ENCODE measurements at places on chromosomes 16 and 17. TPM values are rescaled to one million over a fixed set of nuclear protein-coding genes. Genes with fewer than 3 reads are reported as not detected.

DNA sequence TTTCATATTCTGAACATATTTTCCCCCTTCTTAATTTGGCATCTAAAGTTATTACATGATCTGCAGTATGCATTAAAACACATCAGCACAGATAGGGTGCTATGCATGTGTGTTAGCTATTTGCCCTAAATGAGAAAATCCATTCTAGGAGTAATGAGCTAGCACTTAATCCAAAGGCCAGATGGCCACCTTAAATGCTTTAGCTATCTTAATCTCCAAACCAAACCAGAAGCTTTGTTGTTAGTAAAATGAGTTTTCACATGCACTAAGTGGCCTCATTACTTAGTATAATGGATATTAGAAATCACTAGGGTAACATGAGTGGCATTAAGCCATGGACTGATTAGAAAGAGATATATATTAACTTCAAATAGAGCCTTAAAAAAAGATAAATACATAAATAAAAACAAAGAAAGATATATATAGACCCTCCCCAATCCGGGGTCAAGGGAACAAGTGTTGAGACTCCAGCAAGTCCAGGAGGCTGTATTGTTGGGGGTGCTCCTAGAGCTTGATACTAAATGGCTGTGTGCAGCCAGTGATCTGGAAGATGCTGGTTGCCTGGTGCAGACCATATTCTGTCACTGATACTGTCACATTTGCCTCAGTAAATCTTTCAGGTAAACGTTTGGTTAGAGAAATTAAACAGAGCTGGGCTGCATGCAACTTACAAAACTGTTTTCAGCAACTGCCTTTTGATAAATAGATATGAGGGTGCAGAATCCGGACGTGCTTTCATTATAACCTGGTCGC lies 67.3 kb downstream of the MYH10 start:
- DNase-seq: no peak

SSTR5 gene
- total RNA-seq: 0.24 TPM

DNA sequence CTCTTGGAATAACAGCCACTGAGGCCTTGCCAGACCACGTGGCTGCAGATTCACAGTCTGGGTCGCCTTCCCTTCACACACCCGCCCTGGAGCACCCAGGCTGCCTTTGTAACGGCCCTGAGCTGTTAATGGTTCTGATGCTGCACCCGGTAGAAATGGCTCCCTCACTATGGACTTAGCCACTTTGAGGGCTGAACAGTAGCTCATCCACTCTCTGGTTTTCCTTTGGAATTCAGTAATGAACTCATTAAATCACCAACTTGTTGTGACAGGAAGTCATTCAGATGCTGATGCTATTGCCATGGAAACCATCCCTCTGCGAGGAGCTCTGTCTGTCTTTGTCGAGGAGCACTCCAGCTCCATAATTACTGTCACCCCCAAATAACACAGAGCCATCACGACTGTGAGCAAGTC lies 59.2 kb downstream of the CDK5R1 start:
- DNase-seq: no peak

ARHGAP27 gene
- 107 TPM for total RNA-seq

SOX9 gene
- 74.2 TPM for total RNA-seq

LGALS3BP gene
- 674 TPM for total RNA-seq

DNA sequence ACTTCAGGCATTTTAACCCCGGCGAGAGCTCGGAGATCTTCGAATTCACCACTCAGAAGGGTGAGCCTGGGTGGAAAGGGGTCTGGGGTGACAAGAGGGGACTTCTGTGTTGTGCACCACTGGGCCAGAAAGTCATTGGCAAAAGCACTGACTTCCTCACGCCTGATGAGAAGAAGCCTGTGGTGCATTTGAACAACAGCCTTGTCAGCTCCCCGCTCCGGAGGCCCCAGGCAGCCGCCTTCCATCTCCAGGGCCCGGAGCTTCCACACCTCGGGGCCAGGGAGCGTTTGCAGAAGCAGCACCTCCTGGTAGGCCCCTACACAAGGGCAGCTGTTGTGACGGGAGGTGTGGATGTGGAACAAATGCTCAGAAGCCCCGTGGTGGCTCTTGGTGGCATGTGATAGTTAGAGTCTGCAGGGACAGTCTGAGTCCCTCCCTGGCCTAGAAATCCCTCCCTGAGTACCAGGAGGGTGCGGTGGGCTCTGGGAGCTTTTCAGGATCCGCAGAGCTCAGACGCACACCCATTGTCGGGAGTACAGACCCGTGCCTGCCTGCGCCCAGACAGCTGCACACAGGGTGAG lies 9.7 kb downstream of the CACNG1 start:
- DNase-seq: no peak

GRCh38 chr17:77145612-77146245 lies 5.0 kb downstream of the SEC14L1 start:
- peak; percentile 52 for DNase-seq

DNA sequence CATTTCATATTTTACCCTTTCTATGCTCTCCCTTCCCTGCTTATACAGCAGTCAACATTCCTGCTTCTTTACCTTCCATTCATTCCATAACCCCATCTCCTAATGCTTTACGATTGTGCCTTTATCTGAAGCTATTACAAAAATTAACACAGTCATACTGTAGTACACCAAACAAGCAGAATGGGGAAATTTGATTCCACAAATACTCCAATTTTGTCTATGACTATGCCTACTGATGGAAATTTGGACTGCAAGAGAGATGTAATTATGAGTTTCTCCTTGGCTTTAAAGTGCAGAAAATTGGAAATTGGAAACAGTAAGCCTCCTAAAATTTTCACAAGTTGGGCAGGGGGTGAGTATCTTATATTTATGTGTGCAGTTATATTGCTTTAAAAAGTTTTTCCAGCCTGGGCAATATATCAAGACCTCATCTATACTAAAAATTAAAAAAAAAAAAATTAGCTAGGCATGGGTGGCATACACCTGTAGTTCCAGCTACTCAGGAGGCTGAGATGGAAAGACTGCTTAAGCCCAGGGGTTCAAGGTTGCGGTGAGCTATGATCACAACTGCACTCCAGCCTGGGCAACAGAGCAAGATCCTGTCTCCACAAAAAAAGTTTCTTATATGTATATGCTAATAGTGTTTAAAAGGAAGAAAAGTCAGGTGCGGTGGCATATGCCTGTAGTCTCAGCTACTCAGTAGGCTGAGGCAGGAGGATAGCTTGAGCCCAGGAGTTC lies 3.0 kb downstream of the APPBP2 start:
- DNase-seq: no peak

TBC1D24 gene
- 8.4 TPM for total RNA-seq

- DNase-seq: no peak
Observed at GRCh38 chr16:57028086-57028485, 38.7 kb downstream of the NLRC5 start.

GDPD1 gene
- total RNA-seq: 3.4 TPM

FNDC8 gene
- not detected for total RNA-seq

GRCh38 chr16:3486506-3487215 lies 8.6 kb downstream of the C16orf90 start:
- DNase-seq: no peak

PRDM7 gene
- total RNA-seq: not detected

MPP2 gene
- 2.8 TPM for total RNA-seq

GRCh38 chr17:3907483-3908216 lies 8.6 kb downstream of the P2RX1 start:
- no peak for DNase-seq

GRCh38 chr17:37317867-37318266 lies 57.9 kb upstream of the C17orf78 start:
- no peak for DNase-seq

DNA sequence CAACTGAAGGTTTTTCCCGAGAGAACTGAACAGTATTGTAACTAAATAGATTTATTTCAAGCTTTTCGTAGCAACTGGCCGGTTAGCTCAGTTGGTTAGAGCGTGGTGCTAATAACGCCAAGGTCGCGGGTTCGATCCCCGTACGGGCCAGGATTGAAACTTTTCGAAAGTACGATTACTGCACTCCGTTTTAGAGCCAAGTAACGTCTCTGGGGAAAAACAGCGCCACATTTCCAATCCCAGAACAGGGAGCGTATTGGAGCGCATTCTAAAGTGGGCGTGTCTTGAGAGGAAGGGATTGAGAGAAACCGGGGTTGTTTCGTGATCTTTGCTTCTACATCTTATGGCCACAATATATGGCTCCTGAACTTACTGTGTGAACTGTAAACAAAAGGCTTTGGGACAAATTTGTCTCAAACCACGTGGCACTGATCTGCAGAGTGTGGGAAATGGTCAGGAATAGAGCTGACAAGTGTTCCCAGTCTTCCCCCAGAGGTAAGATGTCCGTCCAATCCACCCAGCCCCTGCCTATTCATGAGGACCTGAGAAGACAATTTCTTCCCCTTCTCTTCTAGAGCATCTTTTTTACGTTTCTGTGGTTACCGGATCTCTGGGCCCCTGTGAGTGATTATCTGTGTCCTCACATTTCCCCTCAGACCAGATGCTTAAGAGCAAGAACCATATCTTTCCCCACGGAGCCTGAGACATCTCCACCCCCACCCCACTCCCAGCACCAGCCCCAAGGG lies 2.3 kb downstream of the BORCS6 start:
- peak; percentile 96 for DNase-seq

DNA sequence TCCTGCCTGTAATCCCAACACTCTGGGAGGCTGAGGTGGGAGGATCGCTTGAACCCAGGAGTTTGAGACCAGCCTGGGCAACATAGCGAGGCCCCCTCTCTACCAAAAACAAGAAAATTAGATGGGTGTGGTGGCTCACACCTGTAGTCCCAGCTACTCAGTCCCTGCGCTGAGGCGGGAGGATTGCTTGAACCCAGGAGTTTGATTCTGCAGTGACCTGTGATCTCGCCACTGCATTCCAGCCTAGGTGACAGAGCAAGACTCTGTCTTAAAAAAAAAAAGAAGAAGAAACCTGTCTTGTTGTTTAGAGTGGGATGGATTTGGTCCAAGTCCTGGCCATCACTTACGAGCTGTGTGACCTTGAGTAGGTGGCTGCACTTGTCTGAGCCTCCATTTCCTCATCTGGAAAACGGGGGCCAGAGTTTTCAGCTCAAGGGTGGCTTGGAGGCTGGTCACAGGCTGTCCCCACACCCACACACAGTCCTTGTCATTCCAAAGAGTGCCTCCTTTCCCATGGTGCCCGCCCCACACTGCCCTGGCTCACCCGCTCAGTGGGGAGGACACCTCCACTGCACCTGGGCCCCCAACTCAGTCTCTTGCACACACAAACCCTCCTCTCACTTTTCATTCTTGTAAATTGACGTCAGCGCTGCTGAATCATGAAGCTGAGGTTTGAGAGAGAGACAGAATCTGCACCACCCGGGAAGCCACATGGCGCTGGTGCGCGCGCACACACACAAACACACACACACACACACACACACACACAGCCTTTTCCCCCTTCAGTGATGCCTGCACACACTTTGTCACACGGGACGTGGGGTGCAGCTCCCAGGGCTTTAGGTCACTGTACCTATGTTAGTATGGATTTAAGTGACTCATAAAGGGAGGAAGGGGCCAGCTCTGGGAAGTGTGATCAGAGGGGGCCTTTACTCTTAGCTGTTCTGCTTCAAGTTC lies 4.2 kb downstream of the SOCS1 start:
- DNase-seq: no peak

C17orf50 gene
- not detected for total RNA-seq

TAC4 gene
- not detected for total RNA-seq

RPS15A gene
- total RNA-seq: 1,121 TPM

GRCh38 chr17:65198653-65199382 lies 61.6 kb downstream of the RGS9 start:
- DNase-seq: no peak

GRCh38 chr16:59697236-59697635 lies 963.1 kb upstream of the GOT2 start:
- no peak for DNase-seq

GRCh38 chr16:75012380-75013081 lies 13.7 kb downstream of the ZNRF1 start:
- DNase-seq: no peak

DNA sequence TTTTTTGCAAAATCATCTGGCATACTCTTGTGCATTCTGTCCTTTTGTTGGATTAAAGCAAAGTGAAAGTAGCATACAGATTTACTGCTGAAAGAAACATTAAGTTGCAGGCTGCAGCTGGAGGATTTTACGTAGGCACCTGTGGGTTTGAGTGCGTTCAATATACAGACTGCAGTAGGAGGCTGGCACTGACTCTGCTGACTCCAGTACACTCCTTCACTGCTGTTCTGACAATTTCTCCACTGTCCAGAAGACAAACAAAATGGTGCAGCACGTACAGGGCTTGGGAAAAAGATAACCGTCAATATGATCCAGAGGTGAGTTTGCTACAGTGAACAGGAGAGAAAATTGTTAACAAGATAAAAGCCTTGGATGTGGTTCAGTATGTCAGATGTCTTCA lies 73.3 kb downstream of the TANC2 start:
- DNase-seq: no peak

RUNDC3A gene
- total RNA-seq: 1.4 TPM

- no peak for DNase-seq
Observed at GRCh38 chr17:39732586-39732985, 2.3 kb upstream of the MIEN1 start.

DNA sequence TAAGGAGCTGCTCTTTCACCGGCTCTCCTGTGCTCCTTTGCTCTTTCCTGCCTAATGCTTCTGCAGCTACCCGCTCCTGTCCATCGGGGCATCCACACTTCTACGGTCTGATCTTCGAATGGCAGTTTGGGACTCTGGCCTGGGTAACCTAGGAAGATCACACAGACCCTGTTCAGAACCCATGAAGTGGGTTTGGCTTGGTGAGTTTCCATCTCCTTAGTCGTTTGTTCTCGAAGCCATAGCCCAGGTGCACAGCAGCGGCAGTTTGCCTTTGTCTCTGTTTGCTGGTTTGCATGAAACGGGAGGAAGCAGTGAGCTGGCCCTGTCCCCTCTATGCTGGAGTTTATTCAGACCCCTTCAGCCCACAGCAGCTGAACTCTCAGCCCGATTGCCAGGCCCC lies 29.0 kb downstream of the PSMD7 start:
- no peak for DNase-seq

DNA sequence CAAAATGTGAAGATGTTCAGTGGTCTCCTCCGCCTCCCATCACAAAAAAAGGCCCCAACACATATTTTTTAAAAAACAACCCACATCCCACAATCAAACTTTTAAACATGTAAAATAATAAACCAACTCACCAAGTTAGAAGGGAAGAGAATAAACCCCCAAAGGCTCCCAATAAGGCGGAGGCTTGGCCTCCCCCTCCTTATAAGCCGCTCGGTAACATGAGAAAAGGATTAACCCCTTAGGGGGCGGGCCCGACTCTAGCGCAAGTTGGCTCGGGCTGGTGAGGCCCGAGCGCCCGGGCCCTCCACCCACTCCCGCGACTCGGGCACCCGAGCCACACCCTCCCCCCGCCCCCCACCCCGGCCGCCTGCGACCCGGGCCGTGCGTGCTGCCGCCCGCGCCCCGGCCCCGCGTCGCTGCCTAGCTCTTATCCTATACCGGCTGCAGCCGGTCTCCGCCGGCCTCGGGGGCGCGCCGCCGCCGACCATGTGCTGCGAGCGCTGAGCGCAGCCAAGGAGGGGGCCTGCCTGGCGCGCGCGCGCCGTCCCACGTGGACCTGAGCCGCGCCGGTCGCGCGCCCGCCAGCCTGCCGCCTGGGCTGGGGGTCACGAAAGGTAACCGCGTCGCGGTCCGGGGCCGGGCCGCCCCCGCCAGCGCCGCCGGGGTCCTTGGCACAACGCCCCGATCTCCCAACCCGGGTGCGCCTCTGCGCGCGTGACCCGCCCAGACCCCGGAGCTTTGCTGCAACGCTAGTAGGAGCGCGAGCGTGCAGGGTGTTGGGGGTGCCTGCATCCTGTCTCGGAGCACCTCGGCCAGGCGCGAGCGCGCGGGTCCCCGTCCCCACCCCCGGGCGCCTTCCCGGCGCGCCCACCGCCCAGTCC lies at the start of the genes ARSG and SLC16A6:
ARSG (plus strand) TSS at position 541 of the 881 bp plus-strand sequence. CDS start 15,999 bp downstream, outside the sequence.
SLC16A6 (minus strand) TSS at position 173 of the 881 bp plus-strand sequence. CDS start 12,807 bp downstream, outside the sequence.
- DNase-seq: peak; percentile 52
